NCI-H1930 (cell line): ENCODE measurements at places on chromosomes 7 and 10.

- DNase-seq = no peak
Observed at GRCh38 chr7:90690159-90690858, 94.2 kb downstream of the CDK14 start.

- DNase-seq = no peak
Observed at GRCh38 chr7:116859323-116859722, 3.1 kb upstream of the CAPZA2 start.

- no peak for DNase-seq
Observed at GRCh38 chr10:32461203-32461602, 15.3 kb downstream of the CCDC7 start.

- no peak for DNase-seq
Observed at GRCh38 chr10:12965571-12965970, 35.9 kb downstream of the CCDC3 start.

- no peak for DNase-seq
Observed at GRCh38 chr10:6973899-6974298, 393.8 kb upstream of the PRKCQ start.

DNA sequence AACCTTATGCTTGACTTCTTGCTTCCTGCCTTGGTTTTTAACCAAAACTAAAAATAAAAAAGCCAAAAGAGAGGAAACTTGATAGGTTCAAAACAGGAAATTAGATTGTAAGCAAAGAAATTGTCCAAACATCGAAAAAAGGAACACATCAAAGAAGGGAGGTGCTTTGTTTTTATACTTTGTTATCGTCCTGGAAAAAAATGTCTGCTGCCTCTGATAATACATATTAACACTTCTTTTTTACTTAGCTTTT, 286.6 kb upstream of the C7orf33 start:
- no peak for DNase-seq

GRCh38 chr7:159272739-159273138, 128.1 kb upstream of the VIPR2 start:
- DNase-seq = no peak

- DNase-seq = no peak
Observed at GRCh38 chr10:114167985-114168384, 6.0 kb downstream of the CCDC186 start.

DNA sequence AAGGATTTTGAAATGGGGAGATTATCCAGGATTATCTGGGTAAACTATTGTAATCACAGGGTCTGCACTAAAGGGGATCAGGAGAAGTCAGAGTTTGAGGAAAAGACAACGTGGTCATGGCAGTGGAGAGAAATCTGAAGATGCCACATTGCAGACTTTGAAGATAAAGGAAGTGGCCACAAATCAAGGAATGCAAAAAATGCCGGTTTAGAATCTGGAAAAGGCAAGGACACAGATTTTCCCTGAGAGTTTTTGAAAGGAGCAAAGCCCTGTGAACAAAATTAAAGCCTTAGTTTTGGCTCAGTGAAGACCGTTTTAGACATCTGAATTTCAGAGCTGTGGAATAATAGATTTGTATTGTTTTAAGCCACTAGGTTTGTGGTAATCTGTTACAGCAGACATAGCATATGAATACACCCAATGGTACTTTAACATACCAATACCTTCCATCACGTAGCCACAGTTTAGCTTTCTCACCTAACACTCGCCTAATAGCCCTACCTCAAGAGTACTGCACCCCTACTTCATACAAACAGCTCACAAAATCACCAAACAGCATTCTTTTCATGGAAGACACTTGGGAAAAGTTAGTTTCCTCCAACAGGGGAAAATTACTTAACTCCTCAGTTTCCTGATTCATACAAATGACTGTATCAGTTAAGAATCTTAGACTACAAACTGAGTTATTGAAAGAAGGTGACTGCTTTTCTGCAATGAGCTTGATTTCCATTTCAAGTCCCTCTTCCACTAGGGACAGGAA, 446.5 kb downstream of the INHBA start:
- no peak for DNase-seq

- no peak for DNase-seq
Observed at GRCh38 chr10:33532901-33533300, 198.4 kb upstream of the NRP1 start.
